ENCODE measurements at places on chromosomes 2 and 18. TPM values are rescaled to one million over a fixed set of nuclear protein-coding genes. Genes with fewer than 3 reads are reported as not detected.

Gene NHEJ1
- polyA plus RNA-seq, result 20.9 TPM

Gene PAX8
- 0.36 TPM for polyA plus RNA-seq

Gene SLC35F6
- polyA plus RNA-seq, result 22.2 TPM

Gene SERPINB11
- polyA plus RNA-seq, result not detected

Gene COL4A3
- polyA plus RNA-seq, result not detected

Gene STPG4
- 0.27 TPM for polyA plus RNA-seq

Gene ITPRIPL1
- polyA plus RNA-seq, result 0.39 TPM

Gene CFAP221
- polyA plus RNA-seq, result not detected

Gene ALK
- polyA plus RNA-seq, result not detected

Gene SLC9A4
- not detected for polyA plus RNA-seq

GRCh38 chr2:13001408-13001807 is 284.7 kb downstream of the TRIB2 start:
- no peak for DNase-seq

GRCh38 chr2:58039170-58039611 is 7.4 kb upstream of the VRK2 start:
- DNase-seq, result peak; percentile 65

GRCh38 chr2:174490051-174490450 is 3.2 kb upstream of the GPR155 start:
- DNase-seq, result no peak

- DNase-seq, result no peak
Measured at GRCh38 chr2:189092936-189093335, 86.6 kb downstream of the COL5A2 start.

GRCh38 chr18:2172881-2173280 is 398.4 kb downstream of the METTL4 start:
- DNase-seq, result no peak

- DNase-seq, result no peak
Measured at GRCh38 chr2:44083054-44083453, 85.6 kb upstream of the PPM1B start.

- no peak for DNase-seq
Measured at GRCh38 chr18:77566604-77567003, 317.0 kb downstream of the GALR1 start.

GRCh38 chr18:22279741-22280452 is 110.5 kb downstream of the GATA6 start:
- DNase-seq, result no peak

GRCh38 chr2:40210344-40210967 is 241.4 kb downstream of the SLC8A1 start:
- DNase-seq, result no peak

DNA sequence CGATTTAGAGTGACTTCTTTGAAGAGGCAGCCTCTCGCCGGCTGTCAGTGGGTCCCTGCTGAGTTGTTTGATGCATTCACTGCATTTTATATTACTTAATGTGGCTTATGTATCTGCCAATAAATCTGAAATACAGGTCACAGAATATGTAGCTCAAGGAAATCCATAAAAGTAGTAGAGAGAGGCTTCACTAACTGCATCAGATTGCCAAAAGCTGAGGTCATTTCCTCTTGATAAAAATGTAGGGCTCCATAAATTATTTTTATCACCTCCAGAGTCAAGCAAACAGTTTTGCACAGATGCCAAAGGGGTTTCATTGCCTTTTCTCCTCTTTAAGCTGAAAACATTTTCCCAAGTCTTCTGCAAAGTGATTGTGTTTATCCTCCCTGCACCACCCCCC is 36.5 kb upstream of the CCDC93 start:
- no peak for DNase-seq

GRCh38 chr18:62953663-62954062 is 238.3 kb downstream of the PHLPP1 start:
- no peak for DNase-seq

DNA sequence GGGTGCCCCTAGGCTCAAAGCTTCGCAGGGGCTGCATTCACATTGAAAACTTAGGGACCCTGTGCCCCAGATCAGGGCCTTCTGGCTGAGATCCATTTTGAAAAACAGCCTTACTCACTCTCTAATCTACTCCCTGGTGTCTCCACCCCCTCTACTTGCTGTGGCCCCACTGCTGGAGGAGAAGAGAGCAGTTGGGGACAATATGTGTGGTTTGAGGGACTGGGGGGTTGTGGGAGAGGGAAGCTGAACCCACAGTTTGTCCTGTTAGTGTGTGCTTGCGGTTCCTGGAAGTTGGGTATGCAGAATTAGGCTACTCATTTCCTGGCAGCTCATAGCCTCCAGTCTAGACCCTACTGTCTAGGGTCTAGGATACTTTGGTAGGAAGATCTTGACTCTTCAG is 211.4 kb downstream of the PRKCE start:
- no peak for DNase-seq

DNA sequence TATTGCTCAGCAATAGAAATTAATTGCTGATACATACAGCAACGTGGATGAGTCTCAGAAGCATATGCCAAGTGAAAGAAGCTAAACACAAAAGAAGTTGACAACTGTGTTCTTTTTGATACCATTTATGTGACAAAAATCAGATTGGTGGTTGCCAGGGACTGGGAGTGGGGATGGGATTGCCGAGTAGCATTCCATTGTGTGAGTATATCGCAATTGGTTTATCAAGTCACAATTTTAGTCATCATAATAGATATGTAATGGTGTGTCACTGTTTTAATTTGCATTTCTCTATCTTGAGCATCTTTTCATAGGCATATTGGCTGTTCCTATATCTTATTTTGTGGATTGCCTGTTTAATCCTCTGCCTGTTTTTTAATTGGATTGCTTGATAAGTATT is 20.9 kb downstream of the STRADB start:
- DNase-seq, result no peak

DNA sequence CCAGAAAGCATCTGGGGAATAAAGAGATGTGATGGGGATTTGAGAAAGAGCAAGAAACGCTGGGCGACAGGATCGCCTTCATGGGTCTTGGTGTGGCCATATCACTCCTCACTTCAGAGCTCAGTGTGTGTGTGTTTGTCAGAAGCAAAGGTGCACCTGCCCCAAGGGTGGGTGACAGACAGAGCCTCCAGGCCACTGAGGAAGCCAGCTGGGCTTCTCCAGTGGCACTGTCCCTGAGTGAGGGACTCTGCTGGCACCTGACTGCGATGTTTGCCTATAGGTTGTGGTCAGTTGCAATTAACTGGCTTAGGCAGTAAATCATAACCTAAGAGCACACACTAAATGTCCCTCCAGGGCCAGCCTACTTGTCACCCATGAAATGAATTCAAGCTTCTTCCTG is 23.5 kb upstream of the GNAL start:
- no peak for DNase-seq

- peak; percentile 2 for DNase-seq
Measured at GRCh38 chr2:57549642-57550102, 496.9 kb upstream of the VRK2 start.

DNA sequence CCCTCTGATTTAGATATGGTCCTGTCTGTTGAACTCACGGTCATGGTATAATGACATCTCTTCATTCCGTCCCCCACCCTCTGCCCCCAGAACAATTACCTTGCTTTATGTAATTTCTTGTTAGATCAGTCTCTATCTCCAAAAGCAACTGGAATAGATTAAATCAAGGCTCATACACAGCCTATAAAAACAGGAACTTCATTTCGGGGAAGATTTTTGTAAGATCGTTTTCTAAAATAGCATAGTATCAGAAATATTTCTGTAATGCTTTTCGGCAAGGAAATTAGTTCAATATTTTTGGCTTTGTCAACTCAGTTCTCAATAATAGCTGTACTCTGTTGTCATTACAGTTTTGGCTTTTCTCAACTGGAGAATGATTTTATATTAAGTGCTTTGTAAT is 157.2 kb downstream of the FMNL2 start:
- no peak for DNase-seq

DNA sequence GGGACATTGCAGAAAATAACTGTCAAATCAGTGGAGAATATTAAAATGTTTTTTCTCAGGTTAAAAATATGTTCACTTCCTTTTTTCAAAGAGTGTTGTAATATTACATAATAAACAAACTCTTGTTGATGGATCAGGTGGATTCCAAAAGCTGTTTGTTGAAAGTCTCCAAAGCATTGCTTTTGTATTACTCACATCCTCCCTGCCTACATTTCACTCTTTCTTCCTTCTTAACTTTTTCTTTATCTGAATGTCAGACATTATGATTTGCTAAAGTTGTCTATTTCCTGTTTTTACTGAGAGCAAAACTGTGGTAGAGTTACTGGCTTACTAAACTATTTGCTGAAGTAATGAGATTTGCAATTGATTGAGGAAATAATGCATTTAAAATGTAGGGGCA is 92.1 kb downstream of the CDH19 start:
- DNase-seq, result no peak

DNA sequence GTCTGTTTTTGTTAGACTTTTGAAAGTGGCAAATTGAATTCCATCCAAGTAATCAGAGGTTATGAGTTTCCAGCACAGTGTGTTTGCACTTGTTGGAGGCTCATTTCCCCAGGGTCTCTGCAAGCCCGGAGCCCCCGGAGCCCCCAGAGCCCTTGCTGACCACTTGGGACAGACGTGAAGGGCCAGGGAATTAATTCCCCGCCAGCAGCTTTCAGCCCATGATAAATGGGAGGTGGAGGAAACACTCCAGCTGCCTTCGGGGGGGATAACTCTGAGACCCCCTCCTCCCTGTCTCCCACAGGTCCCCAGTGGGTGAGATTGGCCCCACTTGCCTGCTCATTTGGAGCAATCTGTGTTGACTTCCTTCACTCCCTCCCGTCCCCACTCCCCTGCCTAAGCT is 79.2 kb downstream of the KLHL29 start:
- no peak for DNase-seq

DNA sequence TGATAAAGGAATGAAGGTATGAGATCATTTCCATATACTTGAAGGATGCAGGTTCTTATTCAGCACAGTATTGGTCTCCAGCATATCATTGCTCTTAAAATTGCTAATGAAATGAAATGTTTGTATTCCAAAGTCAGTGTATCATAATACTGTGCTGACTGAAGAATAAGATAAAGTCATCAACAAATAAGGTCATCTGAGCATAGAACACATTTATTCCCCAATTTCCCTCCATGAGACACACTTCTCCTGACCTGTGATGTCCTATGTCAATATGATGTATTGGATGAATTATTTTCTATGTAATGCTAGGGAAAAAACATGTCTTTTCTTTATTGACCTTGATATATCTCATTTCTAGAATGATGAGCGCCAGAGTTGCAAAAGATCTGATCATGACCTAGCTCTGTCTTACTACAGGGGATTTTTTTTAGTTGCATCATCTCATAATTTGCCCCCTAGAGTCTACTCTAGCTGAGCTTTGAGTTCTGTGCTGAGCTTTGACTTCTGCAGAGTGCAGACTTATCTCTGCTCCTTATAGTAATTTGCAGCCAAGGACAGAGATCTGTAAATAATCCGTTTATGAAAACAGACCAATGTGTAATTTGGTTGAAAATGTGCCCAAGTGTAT is 859.8 kb downstream of the TRIB2 start:
- no peak for DNase-seq

DNA sequence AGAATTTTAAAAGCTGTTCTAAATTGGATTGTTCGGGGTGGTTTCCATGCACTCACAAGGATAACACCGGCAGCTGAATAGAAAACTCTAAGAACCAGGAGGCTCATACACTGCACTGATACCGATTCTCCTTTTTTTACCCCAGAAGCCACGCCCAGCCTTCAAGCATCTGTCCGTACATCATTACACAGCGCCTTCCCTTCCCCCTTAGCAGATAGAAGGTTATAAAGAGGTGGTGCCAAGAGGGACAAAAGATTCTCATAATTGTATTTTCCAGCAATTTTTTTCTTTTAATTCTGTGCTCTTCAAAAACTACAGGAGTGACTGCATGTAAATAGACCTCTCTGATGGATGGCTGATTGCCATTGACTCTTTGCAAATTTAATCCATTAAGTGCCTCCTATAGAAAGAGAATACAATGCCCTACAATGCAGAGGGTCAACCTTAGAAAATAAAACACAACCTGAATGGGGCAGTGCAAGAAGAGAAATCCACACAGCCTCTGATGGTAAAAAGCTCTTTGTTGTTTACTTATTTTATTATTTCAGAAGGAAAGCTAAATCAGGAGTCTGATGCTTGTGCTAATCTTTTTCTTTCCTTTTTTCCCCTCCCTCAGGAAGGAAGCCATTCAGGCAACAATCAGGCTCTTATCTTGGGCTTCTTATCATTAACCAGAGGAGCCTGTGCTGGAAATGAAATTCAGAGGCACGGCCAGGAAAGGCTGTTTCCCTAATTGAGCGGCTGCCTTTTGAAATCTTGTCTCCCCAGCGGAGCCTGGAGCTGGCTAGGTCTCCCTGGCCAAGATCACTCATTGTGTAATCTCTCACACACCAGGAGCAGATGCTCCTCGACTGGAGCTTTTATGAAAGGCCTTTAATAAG is 198.9 kb upstream of the NABP1 start:
- DNase-seq, result no peak

Measured in CD14-positive monocyte (primary cell).